ENCODE measurements at places on chromosomes 4 and X.

DNA sequence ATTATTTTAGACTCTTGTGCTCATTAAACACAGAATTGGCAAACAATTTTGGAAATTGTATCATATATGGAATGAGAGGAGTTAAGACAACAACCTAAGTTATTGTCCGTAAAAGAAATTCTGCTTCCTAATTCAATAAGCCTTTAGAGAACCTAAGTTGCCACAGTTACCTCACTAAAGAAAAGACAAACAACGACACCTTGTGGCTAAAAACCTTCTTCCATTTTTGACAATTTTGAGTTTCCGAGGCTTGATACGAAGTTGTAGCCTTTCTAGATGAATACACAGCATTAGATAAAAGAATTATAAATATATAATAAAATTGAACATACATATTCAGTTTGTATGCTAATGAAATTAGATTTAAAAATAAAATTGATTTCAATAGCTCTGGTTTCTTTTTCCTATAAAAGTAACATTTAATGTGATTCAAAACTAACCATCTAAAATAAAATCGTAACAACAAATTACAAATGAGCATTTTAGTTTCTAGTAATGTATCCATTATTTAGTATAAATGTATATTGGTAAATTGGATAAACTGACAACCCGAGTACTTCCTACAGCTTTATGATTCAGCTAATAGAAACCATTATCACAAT is 275.1 kb downstream of the GPM6A start:
- peak; percentile 10 for DNase-seq

GRCh38 chr4:183426507-183426906 is 17.9 kb upstream of the CDKN2AIP start:
- no peak for DNase-seq

- DNase-seq = no peak
These were observed 932 bp upstream of the SHISA3 start for GRCh38 chr4:42396361-42396751.

GRCh38 chr4:5366421-5366820 is 315.1 kb downstream of the STK32B start:
- no peak for DNase-seq

- DNase-seq = no peak
These were observed 81.1 kb upstream of the RAPGEF2 start for GRCh38 chr4:159021597-159022385.

DNA sequence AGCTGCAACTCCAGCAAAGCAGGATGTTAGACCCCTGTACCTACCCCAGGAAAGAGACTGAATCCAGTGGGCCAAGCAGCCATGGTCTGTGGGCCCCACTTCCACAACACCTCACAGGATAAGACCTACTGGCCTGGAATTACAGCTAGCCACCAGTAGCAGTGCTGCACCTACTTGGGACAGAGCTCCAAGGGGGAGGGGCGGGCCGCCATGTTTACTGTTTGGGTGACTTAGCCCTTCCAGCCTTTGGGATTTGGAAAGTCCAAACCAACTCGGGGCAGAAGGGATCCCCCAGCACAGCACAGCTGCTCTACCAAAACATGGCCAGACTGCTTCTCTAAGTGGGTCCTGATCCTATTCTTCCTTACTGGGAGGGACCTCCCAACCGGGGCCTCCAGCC is 9.1 kb upstream of the TMSB15B start:
- DNase-seq = no peak

DNA sequence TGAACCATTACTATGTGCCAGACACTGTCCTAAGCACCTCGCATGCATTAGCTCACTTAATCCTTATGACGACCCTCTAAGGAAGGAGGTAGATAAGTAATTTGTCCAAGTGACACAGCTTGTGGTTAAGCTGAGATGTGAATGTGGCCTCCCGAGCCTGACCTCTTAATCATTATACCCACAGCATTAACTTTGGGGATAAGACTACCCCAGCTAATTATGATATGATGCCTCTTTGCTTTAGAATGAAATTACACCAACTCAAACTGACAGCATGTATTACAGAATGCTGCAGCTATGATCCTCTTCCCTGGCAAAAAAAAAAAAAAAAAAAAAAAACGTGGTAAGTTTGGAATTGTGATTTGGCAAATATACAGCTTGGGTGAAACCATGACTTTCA is 53.5 kb downstream of the APBB2 start:
- DNase-seq = no peak

DNA sequence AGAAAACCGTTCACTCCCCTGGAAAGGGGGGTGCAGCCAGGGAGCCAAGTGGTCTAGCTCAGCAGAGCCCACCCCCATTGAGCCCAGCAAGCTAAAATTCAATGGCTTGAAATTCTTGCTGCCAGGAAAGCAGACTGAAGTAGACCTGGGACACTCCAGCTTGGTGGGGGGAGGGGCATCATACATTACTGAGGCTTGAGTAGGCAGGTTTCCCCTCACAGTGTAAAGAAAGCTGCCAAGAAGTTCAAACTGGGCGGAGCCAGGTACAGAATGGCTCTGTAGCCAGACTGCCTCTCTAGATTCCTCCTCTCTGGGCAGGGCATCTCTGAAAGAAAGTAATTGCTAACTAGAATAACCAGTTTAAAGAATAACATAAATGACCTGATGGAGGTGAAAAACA is 372.3 kb upstream of the F9 start:
- DNase-seq = no peak

GRCh38 chr4:101556842-101557241 is 209.5 kb upstream of the PPP3CA start:
- DNase-seq = no peak

DNA sequence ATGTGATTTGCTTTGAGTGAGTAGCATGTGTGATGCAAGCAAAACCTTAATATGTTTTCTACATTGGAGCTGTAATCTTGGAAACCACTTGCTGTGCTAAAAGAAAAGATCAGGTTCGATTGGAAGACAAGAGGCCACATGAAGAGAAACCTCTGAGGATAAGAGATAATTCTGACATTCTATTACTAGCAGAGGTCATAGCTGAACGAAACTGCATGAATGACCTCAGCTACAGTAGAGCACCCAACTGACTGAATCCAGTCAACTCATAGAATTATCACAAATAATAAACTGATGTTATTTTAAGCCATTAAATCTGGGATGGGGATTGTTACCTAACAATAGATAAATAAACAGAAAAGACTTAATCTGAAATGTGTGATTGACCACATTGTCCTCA is 147.1 kb downstream of the CAMK2D start:
- DNase-seq = no peak

- DNase-seq = no peak
These were observed 714.9 kb downstream of the GRXCR1 start for GRCh38 chr4:43607400-43607799.

DNA sequence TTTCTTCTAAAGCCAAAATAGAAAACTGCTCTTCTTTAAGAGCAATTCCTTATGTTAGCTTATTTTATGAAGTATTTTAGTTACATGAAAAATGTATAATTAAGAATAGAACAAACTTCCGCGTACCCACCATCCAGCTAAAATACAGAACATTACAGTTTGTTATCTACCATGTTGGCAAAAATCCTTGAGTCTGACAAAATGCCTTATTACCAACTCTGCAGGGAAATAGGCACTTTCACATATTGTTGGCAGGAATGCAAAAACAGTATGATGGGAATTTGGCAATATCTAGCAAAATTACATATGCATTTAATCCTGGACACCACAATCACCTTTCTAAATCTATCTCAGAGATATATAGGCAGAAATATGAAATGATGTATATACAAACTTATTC is 32.4 kb upstream of the SLAIN2 start:
- no peak for DNase-seq

GRCh38 chrX:149248073-149248625 is 257.0 kb downstream of the IDS start:
- DNase-seq = no peak

GRCh38 chrX:153628665-153629064 is 18.3 kb upstream of the DUSP9 start:
- no peak for DNase-seq

GRCh38 chrX:10496345-10496965 is 123.9 kb downstream of the MID1 start:
- DNase-seq = no peak

- DNase-seq = no peak
These were observed 46.6 kb downstream of the AFM start for GRCh38 chr4:73528171-73528570.

- no peak for DNase-seq
These were observed 3.1 kb downstream of the PPA2 start for GRCh38 chr4:105470766-105471165.

GRCh38 chr4:43757147-43757546 is 691.5 kb downstream of the KCTD8 start:
- no peak for DNase-seq

DNA sequence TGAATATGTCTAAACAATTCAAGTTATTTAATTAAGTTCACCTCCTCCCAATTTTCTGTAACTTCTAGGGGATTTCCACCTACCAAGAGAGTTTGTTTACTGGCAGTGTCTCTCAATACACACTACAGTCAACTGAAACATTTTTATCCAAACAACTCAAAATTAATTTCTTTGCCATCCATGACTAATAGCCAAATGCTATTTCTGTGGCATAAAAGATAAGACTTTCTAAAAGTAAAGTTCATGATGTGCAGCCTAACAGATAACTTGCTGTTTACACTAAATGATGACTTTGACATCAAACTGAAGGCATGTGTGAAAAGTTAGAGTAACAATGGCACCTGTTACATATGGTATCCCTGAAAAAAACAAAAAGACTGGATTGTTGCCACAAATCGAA is 7.3 kb downstream of the TAB3 start:
- DNase-seq = no peak

GRCh38 chr4:64330143-64330542 is 79.1 kb downstream of the TECRL start:
- no peak for DNase-seq

DNA sequence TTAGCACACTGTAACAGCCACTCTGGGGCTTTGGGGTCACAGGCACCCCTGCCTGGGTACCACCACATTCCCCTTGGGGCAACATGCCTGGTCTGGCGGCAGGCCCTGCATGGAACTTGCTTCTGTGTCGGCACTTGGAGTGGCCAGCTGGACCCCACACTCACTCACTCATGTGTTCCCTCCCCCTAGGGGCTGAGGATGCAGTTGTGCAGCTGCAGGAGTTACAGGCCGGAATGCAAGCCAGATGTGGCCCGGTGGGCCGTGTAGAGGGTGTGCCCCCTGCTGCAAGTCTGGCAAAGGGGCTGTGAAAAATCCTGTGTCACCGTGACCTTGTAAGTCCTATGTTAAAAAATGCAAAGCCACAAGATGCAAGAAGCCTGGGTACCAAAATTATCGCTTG is 34.2 kb downstream of the ATXN3L start:
- DNase-seq = no peak

- no peak for DNase-seq
These were observed 1035.8 kb downstream of the ADGRL3 start for GRCh38 chr4:62235911-62236310.

DNA sequence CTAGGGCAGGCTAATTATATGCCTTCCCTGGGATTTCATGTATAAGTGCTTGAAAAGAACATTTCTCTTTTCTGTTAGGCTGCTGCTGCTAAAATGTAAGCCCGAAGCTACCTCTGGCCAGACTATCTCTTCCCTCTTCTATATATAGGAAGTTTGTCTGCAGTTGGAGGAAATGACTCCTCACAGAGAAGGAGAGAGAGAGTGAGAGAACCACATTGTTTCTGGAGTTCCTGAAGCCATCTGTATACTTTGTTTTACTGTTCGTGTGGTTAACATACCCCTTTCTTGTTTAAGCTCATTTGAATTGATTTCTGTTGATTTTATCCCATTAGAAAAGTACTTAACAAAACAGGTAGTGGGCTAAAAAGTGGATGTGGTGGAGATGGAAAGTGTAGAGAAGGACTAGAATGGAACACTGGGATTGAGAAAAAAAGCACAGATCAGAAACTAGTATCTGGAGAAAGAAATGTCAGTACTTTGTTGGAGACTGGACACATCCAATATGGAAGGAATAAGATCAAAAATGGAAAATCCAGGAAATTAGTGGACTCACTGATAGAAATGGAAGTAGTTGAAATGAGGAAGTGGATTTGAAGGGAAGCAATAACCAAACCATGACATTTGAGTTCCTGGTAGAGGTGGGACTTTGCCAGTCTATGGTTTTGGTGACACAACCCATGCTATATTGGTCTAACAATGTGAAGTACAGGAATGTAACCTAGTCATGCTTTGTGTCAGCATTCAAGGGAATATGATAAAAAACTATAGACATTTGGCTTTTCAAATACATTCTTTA is 112.6 kb downstream of the TMA16 start:
- no peak for DNase-seq

GRCh38 chrX:29477878-29478277 is 737.5 kb upstream of the MAGEB2 start:
- DNase-seq = no peak

DNA sequence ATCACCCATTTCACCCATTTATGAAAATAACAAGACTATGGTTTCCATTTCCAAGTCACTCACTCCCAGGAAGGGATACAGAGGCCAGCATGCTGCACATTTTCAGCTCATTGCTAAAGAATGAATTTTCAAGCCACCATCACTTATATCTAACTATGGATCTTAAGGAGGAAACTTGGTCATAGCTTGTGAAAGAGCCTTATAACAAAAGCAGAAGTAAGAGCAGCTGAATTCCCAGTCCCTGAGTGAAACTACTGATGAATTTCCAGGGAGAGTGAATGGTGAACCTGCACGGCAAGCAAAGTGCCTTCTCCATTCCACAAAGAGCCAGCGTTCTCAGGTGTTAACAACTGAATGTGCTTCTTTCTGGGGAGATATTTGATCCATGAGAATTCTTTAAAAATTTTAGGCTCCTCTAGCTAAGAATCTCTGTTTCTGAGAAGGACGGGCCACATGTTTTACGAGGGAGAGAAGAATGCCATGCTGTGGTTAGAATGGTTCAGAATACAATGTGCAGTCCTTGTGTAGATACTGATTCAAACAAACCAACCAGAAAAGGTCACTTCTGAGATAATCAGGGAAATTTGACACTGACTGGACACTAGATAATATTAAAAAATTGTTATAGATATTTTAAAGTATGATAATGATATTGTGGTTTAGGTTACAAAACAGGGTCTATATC is 24.0 kb downstream of the BTC start:
- no peak for DNase-seq

DNA sequence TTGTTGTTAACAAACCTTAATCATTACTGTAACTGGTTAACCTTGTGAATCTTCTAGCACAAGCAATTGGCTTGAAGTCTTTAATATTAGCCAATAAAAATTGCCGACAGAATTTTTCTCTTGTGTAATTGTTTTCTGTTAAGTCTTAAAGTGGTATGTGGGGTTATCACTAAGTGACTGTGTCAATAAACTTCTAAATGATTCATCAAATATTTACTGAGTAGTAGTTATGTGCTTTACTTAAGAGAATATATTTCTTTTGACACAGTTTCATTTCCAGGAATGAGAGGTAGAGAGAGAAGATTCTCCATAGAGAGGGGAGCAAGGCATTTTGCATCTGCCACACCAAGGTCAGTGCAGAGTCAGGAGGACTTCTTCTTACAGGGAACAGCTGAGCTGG is 2361.6 kb upstream of the AGA start:
- no peak for DNase-seq

DNA sequence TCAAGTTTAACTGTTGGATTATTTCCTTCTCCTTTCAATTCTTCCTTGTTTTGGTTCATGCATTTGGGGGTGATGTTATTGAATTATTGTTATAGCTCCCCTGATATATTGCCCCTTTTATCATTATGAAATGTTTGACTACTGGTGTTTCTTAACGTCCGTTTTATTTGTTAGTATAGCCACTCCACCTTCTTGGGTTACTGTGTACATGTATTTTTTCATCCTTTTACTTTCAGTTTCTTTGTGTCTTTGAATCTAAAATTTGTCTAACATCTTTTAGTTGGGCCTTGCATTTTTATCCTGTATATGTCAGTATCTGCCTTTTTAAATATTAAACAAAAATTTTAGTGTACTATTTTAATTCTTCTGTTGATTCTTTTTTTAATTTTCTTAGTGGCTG is 88.7 kb downstream of the TNIP2 start:
- DNase-seq = no peak
